ENCODE measurements at places on chromosomes 12 and 14.

DNA sequence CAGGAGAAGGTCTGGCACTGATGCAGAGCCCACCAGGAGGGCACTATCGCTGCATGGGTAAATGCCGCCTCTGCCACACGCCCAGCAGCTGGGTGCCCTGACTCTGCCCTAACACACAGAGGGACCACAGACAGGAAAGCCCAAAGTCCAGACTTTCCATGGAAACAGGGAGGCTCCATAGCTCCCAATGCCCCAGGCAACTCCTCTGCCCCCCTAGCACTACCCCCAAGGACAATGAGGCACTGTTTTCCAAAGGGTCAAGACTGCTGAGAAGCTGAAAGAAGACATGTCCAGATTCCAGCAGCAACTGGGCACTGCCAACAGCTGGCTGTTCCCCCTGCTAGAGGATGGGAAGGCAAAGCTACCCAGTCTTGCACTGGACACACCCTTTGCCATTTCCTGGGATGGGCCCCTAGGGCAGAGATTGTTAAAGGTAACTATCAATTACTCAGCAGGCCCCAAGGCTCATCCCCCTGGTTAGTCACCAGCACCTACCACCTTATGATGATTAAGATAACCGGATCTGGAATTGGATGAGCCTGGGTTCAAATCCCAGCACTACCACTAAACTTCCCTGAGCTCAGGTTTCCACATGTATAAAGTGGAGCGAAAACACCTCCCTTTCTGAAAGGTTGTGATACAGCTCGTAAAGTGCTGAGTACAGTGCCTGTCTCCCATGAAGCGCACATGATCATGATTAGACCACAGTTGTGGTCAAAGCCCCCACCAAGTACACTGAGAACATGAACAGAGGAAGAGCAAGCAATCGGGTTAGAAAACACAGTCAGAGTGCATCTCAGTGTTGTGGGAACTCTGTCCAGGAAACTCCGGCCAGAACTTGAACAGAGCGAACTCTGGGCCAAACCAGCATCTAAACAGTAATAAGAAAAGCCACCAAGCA, 3.3 kb downstream of the PXN start:
- DNase-seq, result no peak

DNA sequence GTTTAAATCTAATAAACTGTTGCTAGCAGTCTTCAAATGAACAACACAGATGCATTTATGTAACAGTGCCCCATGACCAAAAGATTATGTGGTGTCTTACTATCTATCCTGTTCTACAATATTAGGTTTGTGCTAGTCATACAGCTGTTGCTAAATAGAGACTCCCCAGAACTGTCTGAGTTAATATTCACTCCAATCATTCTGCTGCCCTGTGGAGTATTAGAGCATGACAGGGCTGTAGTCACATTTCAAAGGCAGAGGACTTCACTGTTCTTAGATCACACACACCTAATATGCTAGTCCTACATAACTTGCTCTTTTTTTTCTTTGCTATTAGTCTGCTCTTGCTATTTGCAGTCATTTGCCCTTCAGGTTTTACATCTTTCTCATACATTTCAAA, 157.6 kb upstream of the MDGA2 start:
- DNase-seq, result no peak

DNA sequence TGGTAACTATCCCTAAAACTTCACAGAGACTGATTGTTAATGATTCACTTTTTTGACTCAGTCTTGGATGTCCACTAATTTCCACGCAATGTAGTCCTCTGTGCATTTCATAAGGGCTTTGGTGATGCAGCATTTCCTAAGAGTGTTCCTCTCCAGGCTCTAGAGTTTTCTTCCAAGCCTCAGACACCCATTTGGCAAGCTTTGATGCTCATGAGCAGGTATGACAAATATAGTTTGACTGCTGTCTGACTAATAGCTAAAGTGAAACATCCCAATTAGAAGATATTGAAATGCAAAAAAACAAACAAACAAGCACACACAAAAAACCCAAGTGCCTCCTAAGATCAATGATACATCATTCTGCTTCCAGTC, 1.5 kb upstream of the VAMP1 start:
- DNase-seq, result no peak

GRCh38 chr12:112463478-112463877, 44.7 kb downstream of the PTPN11 start:
- no peak for DNase-seq

GRCh38 chr14:96987086-96987474, 189.9 kb downstream of the VRK1 start:
- DNase-seq, result no peak

DNA sequence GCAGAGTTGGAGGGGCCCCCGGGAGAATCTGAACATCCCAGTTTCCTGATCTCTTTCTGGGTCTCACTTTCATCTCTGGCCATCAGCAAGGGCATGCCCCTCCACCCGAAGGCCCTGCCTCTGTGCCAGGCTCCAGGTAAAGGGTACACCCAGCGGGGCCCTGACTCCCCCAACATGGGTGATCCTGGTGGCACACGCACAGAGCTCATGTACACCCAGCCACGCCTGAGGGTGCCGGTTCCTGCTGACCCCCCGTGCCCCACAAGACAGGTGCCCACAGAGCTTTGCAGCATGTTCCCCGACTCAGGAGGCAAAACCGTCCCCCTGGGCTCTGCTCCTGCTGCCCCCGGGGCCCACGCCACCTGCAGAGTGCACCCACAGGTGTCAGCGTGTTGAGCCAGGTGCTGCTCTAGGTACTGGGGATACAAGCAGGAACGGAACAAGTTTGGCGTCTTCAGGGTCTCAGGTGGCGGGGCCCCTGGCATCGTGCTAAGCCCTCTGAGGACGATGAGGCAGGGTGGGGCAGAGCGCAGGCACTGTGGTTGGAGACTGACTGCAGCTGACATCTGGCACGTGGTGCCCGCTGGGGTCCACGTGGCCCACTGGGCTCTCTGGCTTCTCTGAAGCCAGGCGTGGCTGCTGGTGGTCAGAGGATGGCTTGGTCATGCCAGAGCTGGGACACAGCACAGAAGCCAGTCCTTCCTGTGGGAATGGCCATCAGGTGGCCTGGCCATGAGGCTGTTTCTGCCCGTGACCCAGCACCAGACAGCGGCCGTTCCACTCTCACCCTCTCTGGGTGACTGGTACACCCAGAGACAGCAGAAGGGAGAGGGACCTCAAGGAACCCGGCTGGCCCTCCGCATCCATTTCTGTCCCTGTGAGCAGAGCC, 13.8 kb downstream of the BAG5 start:
- DNase-seq, result no peak

DNA sequence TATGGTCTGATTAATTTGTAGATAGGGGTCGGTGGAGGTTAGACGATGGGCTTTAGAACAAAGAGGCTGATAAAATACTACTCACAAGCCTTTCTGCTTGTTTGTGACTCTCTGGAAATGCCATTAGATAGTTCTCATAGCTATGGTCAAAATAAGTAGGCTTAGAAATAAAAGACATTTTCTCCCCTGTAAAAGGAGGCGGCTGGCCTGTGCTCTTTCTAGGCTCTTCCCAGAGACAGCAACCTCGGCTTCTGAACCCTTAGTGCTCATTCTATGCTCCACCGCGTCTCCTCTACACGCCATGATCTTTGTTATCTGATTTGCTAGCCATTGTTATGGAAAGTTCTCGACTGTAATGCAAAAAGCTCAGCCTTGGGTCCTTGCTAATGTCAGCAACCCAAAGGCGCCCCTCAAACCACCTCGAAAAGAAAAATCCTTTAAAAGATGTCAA, 64.5 kb downstream of the CRADD start:
- DNase-seq, result no peak

- no peak for DNase-seq
Measured at GRCh38 chr14:95133282-95133681, 24.0 kb downstream of the DICER1 start.

- DNase-seq, result no peak
Measured at GRCh38 chr14:79658769-79659168, 552.5 kb downstream of the DIO2 start.

GRCh38 chr12:1716911-1717310, 26.0 kb downstream of the ADIPOR2 start:
- no peak for DNase-seq

GRCh38 chr14:21098076-21098891, at the start of gene ZNF219:
ZNF219 (minus strand) TSS chr14:21098655; CDS start chr14:21093591, 5,064 bp downstream.
- no peak for DNase-seq

- no peak for DNase-seq
Measured at GRCh38 chr12:76568888-76569551, 9.4 kb upstream of the OSBPL8 start.

DNA sequence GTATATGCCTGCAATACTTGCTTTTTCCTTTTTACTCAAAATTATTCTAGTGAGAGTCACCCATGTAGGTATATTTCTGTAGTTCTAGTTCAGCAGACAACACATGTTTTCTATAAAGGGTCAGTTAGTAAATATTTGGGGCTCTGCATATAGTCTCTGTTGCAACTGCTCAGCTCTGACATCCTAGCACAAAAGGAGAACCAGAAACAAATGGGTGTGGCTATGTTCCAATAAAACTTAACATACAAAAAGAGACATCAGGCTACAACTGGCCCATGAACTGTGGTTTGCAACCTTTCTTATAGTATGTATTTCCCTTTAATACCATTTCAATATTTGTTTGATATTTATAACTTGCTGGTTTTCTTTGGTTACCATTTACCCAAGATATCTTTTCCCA, 11.9 kb downstream of the NT5DC3 start:
- no peak for DNase-seq

DNA sequence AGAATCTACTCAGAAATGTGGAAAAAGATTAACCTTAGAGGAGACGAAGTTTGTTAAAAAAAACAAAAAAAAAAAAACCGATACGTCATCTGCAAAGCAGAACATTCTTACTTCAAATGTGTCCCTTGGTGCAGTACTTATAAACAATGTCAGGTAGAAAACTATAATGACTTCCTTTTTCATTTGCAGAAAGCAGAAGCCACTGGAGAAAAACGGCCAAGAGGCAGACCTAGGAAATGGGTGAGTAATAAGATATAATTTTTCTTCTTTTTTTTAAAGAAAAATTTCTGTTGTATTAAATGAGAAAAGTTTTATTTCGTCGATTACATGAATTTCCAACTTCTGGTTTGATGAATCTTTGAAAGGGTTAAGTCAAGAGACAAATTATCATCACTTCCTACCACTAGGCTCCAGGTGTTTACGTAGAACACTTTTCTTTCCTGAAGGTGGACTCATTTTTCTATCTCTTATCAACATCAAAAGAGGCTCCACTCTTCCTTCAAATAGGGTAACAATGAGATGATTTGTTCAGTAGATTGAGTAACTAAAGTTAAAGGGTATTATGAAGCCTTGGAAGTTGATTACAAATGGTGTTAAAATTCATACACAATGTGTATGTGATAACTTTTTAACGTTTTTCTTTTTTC, 14.2 kb downstream of the HMGA2 start:
- no peak for DNase-seq

DNA sequence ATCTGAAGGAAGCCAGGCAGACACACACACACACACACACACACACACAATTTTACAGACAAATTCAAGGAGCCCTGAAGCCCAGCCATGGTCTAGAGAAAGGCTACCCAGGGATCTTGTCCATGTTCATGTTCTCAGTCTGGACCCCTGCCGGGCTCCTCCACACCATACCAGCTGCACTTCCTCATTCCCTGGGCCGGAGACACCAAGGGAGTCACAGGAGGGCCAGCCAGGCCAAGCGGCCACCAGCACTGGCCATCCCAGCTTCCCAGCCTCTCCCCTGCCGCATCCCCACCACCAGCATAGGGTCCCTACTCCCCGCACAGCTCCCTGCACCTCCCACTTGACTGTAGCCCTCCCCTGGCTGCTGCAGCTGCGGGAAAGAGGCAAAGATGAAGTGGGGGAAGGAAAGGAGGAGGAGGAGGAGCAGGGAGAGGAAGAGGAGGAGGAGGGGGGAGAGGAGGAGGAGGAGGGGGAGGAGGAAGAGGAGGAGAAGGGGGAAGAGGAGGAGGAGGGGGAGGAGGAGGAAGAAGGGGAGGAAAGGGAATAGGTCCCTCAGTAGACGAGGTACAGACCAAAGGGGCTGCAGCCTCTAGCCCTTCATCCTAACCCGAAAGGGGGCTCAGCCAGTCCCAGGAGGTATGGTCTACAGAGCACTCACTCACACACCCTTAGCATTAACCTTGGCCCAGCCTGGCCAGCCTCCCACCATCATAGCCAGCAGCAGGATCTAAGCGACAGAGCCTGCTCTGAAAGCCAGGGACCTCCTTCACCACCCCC, 293.2 kb downstream of the DPF3 start:
- DNase-seq, result no peak

DNA sequence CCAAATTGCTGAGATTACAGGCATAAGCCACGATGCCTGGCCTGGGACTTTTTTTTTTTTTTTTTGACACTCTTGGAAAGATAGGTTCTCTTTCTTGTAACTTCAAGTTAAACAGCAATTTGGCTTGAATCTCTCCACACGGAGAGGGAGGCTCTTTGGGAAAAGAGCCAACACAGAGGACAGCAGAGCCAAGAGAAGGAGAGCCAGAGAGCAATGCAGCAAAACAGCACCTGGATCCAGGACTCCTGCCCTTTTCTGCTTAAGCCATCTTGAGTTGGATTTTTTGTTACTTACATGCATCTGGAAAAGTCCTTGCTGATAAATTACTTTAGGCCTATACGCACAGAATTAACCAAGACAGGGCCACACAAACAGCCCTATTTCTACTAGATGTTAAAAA, 176.8 kb downstream of the APAF1 start:
- no peak for DNase-seq

GRCh38 chr14:61570549-61571290, 124.6 kb upstream of the HIF1A start:
- DNase-seq, result no peak

DNA sequence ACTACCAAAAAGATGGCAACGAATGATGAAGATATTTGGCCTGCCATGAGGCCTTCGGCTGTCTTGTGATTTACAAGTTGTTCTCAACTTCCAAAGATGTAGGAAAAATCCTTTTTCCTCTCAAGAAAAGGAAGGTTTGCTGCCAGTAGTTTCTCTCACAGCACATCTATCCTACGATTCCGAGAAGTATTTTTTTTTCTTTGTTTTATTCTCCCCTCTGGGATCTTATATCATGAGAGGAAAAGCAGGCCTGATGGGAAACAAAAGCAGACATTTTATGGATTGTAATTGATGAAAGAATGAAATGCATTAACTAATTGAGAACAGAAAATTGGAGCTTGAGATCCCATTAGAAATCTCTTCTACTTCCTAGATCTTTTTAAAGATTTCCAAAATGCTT, 1197.9 kb upstream of the SEL1L start:
- no peak for DNase-seq

DNA sequence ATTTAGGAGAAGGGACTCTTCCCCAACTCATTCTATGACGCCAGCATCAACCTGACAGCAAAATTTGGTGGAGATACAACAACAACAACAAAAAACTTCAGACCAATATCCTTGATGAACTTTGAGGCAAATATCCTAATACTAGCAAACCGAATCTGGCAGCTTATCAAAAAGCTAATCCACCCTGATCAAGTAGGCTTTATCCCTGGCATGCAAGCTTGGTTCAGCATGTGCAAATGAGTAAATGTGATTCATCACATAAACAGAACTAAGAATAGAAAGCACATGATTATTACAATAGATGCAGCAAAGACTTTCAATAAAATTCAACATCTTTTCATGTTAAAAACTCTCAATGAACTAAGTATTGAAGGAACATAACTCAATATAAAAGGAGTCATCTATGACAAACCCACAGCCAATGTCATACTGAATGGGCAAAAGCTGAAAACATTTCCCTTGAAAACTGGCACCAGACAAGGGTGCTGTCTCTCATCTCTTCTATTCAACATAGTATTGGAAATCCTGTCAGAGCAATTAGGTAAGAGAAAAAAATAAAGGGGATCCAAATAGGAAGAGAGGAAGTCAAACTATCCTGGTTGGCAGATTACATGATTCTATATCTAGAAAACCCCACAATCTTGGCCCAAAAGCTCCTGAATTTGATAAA, 233.3 kb downstream of the CCDC59 start:
- no peak for DNase-seq
